ENCODE measurements at places on chromosomes 3 and 15.

DNA sequence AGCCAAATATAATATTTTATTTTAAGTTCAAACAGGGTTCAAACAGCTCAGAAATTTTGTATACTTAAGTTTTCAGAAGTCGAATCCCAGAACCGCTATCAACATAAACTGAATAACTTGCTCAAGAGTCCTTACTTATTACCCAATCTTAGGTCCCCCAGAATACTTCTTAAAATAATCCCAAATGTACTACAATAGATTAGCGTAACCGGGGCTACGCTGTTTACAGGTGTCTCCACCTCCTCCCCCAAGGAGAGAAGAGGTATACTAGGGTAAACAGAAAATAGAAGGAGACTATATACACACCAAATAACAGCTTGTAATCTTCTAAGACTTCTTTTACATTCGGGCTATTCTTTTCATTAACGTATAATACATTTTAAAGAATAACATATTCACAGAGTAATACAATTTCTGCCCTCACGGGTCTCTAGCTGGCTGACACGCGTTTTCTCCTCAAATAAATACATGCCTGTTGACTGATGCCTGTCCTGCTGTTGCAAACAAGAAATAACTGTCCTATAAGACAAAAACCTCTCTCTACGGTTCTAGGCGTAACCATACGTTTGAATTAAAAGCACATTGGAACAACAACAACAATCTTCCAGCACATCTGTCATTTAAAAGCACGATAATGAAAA, 1.3 kb downstream of the DENND4A start:
- DNase-seq: peak; percentile 34

DNA sequence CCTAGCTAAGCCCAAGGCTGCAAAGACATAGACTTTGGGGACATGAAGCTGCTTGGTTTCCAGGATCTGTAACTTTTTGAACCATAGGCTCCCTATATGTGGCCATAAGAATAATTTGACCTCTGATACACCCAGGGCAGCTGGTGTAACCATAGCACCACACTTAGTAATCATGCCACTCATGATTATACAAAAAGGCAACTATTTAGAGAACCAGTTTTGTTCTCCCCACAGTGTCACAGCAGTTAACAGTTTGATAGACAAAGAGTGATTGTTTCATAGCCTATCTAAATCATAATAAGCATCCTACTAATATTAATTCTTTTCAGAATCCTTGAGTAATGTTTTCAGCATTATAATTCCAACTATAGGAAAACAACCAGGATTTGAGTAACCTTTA, 334.9 kb downstream of the NEK10 start:
- DNase-seq: no peak

DNA sequence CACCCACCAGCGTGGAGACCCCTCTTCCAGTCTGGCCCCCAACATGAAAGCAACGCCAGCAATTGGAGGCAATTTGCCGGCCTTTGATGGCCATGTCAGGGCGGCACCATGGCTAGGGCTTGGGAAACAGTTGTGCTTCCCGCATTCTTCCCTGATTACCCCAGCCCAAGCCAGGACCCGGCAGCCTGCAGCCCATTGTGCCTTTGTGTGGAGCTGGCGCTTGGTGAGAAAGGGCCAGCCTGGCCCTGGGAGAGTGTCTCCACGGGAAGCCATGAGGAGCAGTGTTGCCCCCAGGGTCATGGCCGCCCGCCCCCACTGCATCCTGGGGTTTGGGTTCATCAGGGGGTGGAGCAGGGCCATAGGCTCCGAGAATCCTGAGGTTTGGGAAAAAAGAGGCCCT, 66.0 kb downstream of the DNAJB8 start:
- no peak for DNase-seq

DNA sequence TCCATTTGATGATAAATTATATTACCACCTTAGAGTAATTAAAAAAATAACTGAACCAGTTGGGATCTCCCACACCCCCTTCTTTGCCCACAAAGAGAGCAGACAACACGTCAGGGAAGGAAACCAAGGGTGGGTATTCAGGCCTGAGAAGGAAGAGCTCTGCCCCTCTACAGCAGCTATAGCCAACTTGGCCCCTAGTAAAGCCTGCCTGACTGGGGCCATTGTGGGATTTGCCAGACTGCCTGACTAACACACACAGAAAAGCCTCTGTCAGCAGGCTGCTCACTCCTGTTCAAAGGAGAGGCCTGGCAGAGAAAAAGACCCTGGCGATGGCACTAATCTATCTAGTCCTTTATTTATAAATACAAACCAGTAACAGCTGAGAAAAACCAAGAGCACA, 41.4 kb downstream of the ATP8B4 start:
- DNase-seq: no peak

DNA sequence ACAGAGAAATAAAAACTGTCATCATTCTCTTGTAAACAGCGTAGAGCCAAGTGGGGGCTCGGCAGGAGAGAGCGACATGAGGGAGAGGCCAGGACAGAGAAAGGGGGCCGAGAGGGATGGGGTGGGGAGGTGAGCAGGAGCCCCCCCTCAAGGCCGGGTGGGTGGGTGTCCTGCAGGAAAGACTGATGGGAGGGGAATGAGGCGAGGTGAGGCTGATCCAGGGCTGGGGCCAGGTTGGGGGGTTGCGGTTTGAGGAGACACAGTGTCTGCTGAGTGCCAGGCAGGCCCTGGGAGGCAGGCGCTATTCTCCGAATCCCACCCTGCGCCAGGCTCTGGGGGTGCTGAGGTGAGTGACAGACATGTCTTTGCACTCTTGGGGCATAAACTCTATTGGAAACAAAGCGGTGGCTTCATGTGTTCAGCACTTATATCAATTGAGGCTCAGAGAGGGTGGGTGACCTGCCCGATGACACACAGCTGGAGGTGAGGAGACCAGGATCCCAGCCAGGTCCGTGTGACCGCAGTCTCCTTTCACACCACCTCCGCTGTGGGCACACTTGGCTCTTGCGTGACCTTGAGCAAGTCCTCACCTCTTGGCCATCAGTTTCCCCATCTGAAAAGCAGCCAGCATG, 19.6 kb upstream of the CSPG4 start:
- no peak for DNase-seq

DNA sequence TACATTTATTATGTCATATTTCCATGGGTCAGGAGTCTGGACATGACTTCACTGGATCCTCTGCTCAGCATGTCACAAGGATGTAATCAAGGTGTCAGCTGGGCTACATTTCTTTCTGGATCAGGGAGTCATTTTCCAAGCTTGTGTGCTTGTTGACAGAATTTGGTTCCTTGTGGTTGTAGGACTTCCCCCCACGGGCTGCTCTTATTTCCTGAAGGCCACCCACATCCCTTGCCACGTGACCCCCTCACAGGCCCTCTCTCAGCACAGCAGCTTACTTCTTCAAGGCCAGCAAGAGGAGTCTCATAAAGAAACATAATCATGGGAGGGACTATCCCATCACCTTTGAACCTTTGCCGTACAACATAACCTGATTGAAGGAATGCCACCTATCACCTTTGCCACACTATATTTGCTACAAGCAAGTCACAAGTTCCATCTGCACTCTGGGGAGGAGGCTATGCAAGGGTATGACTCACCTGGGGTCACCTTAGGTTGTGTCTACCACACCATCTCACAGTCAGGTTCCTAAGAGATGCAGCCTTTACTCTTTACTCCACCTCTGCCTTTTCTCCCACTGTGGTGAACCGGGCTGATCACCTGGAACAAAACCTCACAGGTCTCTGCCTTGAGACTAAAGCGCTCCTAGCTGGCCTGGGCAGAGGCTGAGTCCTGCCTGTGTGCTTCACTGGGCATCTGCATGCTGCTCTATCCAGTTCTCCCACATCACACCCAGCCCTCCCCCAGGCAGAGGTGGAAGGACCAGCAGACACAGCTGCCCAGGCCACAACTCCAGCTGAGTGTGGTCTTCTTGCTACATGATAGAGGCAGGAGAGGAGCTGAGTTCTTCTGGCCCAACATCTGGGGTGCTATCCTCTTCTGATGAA, 13.5 kb downstream of the RAB6B start:
- DNase-seq: no peak

- no peak for DNase-seq
These were observed 79.8 kb upstream of the RAD18 start for GRCh38 chr3:9043063-9043462.

DNA sequence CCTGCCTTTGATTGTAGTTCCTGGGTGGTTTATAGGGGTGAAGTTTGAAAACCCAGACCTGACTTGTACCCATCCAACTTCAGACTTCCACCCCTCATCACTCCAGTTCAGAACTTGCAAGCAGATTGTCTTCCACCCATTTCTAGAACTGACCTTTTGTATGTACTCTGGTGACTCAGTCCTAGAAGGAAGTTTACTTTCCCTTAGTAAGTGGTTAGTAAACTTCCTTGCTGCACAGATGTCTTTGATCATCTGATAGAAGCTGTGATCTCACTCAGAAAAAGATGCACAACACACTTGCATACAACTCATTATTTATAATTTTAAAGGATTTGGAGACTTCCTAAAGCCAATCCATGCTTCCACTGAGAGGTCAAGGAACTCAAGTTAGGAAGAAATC, 368.0 kb downstream of the MFSD1 start:
- DNase-seq: no peak

DNA sequence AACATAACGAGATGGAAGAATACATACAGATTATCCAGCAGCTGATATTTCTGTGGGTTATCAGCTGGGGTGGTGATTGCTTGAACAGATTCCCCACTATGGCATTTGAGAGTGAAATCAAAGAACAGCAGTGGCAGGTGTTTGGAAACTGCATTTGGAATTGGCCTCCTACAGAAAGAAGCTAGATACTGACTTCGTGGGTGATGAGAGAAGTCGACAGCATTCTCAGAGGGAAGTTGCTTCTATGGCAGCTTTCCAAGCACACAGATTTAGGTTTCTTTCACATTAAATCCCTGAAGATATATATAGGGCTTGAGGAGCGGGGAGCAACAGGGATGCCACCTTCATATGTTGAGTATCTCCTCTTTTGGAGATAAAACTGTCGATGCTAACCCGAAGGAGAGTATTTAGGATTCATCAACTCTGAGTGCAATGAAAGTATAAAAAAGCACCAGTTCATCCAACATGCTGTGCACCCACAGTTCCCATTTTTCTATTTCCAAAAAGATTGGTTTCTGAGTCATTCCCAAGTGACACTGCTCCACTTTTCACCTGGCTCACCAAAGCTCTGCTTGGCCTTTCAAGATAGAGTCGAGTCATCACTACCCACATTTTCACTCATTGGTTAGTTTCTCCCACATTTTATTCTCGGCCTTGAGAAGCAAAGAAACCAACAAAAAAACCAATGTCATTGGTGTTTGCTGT, 579.8 kb upstream of the SUCLG2 start:
- DNase-seq: no peak

Measured in CD4-positive, alpha-beta T cell treated with Interleukin-2 at 100 ng/mL for 4 hours (primary cell).